Activated CD8-positive, alpha-beta memory T cell treated with anti-CD3 and anti-CD28 coated beads for 48 hours (primary cell): ENCODE measurements at places on chromosomes 1 and 21.

- no peak for DNase-seq
Measured at GRCh38 chr1:108077991-108078390, 113.0 kb upstream of the VAV3 start.

GRCh38 chr1:42730002-42730401 is 10.0 kb downstream of the CLDN19 start:
- DNase-seq: no peak

DNA sequence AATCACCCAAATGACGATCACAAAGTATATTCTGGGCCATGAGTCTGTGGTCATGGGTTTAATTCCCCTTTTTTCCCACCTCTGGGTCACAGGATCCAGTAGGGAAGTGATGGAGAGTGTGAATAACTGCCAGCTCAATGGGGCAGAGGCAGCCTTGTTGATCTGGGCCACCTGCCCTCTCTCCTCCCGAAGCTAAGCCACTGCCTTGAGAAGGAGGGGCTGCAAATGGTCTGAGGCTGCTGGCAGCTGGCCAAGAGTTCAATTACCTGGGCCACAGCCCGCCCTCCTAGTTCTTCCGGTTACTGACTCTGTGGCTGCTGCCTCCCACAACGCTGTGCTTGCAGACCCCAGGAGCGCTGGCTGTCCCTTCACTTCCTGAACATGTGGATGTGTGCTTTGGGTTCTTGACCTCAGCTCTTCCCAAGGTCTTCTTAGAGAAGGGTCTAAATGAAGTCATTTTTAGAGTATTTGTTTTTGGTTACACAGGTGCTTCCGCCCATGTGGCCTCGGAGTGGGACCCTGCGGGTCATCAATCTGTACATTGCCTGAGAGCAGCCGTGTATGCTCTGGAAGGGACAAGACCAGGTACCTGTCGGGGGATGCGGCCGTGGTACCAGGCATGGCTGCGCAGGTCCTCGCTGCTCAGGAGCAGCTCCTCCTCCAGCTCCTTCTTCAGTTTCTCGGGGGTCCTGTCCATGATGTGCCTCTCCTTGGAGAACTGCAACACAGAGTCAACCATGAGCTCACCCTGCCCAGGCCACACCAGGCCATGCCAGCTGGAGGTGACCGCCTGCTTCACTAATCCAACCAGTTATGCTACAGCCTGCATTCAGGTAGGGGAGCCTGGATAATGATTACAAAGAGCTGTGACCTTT is 89.7 kb downstream of the BCAR3 start:
- no peak for DNase-seq

GRCh38 chr1:208174200-208174599 is 70.0 kb downstream of the PLXNA2 start:
- DNase-seq: no peak

GRCh38 chr1:190373705-190374336 is 103.8 kb downstream of the BRINP3 start:
- no peak for DNase-seq

DNA sequence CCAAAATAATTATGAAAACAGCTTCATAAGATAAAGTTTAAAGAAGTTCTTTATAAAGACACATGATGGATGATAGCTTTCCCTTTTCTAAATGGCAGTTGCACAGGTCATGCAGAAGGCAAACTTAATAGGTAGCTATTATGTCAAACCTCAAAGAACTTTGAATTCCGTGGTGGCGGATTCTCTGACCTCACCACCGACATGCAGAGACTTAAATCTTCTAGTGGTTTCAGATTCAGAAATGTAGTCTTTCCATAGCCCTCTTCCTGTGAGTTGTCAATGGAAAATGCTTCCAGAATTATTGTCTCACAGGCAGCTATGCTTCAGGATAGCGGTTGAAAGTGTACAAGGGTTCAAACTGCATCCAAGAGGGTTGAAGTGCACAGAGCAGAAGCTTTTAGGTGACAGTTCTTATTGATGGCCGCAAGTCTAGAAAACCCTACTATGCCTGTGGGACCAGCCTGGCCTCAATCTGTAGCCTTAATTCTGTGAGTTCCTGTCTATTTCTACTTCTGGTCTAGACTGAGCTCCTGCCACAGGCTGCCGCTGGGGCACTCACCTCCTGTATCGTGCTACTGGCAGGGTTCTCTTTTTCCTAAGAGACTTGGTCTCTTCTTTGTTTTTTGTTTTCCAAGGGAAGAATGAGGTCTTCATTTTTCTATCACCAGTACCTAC is 117.0 kb upstream of the ERRFI1 start:
- no peak for DNase-seq
